Dermis blood vessel endothelial cell (primary cell): ENCODE measurements at places on chromosomes 6 and 20. TPM values are rescaled to one million over a fixed set of nuclear protein-coding genes. Genes with fewer than 3 reads are reported as not detected.

- no peak for DNase-seq
Measured at GRCh38 chr6:154473324-154473723, 37.2 kb downstream of the CNKSR3 start.

Gene QRSL1
- 8.3 and 12.6 TPM in 2 replicates for total RNA-seq

Gene ADAM33
- total RNA-seq, result 0.09 and 0.17 TPM in 2 replicates

Gene OR2J3
- total RNA-seq, result not detected in 2 replicates

GRCh38 chr6:111757342-111757741 is 115.9 kb downstream of the FYN start:
- peak; percentile 75 for DNase-seq

- no peak for DNase-seq
Measured at GRCh38 chr6:111810294-111811131, 62.7 kb downstream of the FYN start.

GRCh38 chr6:2792330-2793110 is 27.3 kb downstream of the WRNIP1 start:
- DNase-seq, result peak; percentile 87

Gene MROH8
- total RNA-seq, result 0.74 and 1.5 TPM in 2 replicates
